Stimulated activated CD8-positive, alpha-beta memory T cell treated with anti-CD3 and anti-CD28 coated beads, Interleukin-15, amount 100 ng/mL, for 24 hours (primary cell): ENCODE measurements at places on chromosomes 2 and 18.

- no peak for DNase-seq
These were observed 212.2 kb upstream of the THUMPD2 start for GRCh38 chr2:39991298-39991697.

DNA sequence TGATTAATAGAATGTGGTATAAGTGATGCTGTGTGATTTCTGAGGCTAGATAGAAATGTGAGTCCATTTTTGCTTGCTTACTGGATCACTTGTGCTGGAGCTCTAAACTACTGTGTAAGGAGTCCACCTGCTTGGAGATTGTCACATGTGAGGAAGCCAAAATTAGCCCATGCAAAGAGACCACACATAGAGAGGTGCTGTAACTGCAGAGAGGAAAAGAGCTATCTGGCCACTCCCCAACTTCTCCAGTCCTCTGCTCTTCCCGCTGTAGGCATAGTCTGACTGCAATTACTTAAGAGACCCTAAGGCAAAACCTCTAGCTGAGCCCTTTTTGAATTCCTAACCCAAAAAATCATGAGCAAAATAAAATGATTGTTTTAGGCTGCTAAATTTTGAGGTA is 120.6 kb upstream of the FBXO11 start:
- no peak for DNase-seq

DNA sequence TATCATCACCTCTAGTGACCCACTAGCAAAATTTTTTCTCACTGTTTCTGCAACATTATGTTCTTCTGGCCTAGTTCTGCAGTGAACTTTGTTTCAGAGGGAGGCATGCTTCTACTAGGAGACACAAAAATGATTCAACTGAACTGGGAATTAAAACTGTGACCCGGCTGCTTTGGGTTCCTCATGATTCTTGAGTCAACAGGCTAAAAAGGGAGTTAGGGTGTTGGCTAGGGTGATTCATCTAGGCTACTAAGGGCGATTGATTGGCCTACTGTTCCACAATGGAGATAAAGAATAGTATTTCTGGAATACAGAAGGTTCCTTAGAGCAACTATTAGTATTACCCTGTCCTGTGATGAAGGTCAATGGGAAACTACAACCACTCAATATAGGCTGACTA is 179.5 kb downstream of the PPP1R1C start:
- DNase-seq: no peak

GRCh38 chr2:115199966-115200365 is 757.5 kb downstream of the DPP10 start:
- DNase-seq: no peak

DNA sequence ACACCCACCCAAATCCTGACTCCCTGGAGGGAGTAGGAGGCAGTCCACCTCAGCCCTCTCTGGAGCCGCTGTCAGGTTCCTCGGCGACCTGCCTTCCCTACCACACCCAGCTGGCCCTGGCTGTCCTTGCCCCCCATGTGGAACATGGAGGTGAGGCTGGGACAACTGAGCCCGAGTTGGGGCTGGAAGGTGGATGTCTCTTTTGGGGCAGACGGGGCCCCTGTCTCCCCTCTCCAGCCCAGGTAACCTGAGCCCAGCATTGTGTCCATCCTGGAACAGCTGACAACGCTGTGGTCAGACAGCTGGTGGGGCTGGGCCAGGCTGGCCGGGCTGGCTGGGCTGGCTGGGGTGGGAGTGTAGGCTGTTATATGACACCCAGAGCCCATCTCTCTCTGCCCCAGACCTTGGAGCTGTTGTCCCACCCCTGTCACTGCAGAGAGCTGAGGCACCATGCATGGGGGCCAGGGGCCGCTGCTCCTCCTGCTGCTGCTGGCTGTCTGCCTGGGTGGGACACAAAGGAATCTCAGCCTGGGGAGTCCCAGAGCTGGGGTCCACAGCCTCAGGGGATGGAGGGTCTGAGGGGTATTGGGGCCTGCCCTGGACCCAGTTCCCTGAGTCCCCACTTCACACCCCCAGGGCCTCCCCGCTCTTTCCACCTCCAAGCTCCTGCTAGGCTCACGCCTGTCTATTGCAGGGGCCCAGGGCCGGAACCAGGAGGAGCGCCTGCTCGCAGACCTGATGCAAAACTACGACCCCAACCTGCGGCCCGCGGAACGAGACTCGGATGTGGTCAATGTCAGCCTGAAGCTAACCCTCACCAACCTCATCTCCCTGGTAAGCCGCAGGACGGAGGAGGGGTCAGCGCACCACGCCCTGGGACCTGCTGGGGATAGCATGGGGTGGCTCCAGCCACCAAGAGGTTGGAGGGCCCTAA is at the start of gene CHRNG:
TSS of gene CHRNG (plus strand) at position 395 of the 934 bp plus-strand sequence. CDS start at position 451, 56 bp downstream.
- DNase-seq: no peak

DNA sequence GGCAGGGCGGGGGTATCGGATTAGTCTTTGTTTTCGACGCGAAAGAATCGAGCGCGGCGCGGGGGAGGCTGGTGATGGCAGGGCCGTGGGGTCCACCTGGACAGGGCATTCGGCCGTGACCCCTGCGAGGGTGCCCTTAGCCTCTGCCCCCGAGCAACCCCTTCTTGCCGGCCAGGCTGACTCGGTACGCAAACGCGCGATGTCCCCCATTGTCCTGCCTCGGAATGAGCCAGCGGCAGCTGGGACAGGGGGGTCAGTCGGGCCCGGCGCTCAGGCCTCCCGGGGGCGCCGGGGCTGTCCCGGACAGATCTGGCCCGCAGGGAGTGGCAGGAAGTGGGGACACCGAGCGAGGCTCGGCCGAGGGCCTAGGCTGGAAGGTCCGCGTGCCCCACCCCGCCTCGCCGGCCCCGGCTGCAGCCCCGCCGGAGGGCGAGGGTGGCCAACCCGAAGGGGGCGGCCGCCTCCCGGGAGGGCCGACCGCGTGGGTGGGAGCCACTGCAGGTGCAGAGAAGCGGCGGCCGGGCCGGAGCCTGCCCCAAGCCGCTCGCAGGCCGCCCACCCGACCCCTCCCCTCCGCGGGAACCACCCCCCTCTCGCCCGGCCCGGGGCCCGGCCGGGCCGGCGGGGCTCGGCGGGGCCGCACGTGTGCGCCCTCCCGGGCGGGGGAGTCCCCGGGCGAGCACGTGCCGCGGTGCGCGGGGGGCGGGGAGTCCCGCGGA is at the start of gene TET3:
TSS of gene TET3 (plus strand) at position 708 of the 719 bp plus-strand sequence. CDS start 1,494 bp downstream, outside the sequence.
- DNase-seq: peak; percentile 45

GRCh38 chr2:112121682-112122254 is 16.4 kb upstream of the FBLN7 start:
- DNase-seq: no peak

DNA sequence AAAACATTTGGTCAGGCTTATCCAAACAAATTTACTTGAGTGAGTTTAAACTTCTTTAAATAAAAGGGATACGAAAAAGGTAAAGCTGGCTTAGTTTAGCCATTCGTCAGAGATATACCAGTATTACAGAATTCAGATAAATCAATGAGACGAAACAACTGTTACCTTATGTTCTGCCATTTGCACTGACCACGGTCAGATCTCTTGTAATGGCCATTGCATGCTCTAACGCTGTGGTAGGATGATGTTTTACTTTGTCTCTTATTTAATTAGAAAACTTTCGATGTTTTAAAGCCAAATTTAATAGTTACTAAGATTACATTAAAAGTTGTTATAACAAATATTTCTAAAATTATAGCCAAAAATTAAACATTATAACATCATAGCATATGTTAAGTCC is 1.5 kb downstream of the C18orf54 start:
- no peak for DNase-seq

- no peak for DNase-seq
These were observed 676 bp downstream of the KLHL23 start for GRCh38 chr2:169734169-169734847.

DNA sequence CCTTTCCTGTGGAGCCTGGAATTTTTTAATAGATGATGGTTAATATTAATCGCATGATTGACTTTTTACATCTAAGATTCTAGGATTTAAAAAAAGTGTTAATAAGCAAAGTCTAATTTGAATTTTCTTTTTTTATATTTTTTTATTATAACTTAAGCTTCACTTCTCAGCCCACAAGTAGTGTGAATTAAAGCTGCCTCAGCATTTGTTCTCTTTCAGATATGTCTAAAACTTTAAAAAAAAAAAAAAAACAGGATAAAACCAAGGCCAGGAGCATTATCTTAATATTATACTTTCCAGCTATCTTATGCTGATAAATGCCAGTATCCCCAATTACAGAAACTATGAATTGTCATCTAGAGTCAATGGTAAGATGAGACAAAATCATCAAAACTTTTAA is 109.7 kb downstream of the CD226 start:
- no peak for DNase-seq

GRCh38 chr2:48714245-48714644 is 41.3 kb downstream of the LHCGR start:
- no peak for DNase-seq

- DNase-seq: no peak
These were observed 744.3 kb upstream of the ACVR2A start for GRCh38 chr2:147100406-147101035.

DNA sequence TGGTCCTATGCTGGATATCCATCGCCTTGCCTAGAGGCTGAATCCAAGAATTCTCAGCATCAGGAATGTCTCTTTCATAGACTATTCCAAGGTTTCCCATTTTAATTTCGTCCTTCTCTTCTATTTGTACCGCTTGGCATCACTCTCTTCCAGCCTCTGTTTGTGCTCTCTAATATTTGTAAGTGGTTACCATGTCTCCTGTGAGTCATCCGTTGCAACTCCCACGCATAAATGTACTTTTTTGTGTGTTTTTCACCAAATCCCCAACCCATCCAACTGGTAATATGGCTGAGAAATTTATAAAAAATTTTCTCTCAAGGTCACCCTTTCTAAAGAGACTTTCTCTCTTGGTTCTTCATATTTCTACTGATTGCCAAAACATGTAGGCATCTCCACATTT is 21.8 kb downstream of the COLEC12 start:
- no peak for DNase-seq

DNA sequence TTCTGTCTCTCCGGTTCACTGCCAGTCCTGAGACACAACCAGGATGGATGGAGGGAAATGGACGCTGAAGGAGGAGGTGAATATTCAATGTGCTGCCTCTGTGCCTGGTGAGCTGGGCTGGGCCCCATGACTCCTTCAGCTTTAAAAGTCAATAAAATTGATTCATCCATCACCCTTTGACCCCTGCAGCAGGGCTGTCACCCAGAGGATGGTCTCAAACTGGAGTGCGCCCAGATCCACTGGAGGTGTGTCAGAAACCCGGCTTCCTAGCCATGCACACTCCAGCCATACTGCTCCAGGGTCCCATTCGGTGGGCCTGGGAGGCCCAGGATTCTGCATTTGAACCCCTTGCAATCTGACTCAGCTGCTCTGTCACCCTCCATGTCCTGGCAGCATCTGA is 94.1 kb upstream of the BOD1L2 start:
- no peak for DNase-seq

- DNase-seq: no peak
These were observed at the start of gene SULT1C2 for GRCh38 chr2:108288534-108289106. TSS of gene SULT1C2 (plus strand) at chr2:108288895. CDS start at chr2:108293668, 4,773 bp downstream.

DNA sequence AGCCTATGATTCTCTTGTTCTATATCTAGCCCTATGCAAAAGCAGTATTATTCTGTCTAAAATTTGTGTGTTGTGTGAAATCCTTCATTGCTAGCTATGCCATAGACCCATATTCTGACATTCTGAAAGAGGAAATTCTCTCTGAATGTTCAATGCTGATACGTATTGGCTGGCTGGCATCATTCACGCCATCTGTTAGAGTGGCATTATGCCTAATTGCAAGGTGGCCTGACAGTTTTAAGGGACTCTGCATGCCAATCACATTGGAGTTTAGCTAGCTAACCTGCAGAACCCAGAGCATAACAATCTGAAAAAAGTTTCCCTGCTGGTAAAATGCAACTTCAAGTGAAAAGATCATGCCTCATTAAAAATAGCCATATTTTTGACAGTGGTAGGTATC is 316.0 kb downstream of the SOX11 start:
- DNase-seq: no peak

DNA sequence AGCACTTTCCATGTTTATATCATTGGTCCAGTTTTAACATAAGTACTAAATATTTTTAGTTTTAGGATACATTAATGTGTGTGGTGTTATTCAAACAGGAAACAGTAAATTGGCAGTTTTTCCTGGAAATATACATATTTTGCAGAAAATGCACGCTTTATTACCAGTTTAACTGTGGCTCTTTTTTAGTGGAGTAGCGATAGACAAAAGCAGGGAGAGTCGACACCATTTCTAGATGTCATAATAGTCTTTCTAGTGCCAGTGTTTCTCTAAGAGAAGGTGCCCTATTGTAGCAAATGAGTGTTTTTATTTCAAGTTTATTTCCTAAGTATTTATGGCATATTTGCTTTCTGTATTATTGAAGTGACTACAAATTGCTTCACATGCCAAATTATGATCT is 9.1 kb upstream of the SLC35G4 start:
- no peak for DNase-seq

GRCh38 chr2:241248897-241249296 is 60.4 kb downstream of the ANO7 start:
- no peak for DNase-seq

DNA sequence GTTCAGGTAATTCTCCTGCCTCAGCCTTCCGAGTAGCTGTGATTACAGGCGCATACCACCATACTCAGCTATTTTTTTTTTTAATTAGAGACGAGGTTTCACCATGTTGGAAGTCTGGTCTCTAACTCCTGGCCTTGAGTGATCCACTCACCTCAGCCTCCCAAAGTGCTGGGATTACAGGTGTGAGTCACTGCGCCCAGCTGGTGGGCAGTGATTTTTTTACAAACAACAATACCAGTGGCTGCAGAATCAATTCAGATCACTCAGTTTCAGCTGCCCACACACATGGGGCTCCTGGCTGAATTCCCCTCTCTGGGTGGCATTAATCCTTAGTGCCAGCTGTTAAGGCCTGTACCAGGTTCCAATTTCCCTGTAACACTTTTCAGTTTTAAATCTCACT is 13.3 kb upstream of the CYRIA start:
- no peak for DNase-seq

- no peak for DNase-seq
These were observed 101.1 kb downstream of the CTIF start for GRCh38 chr18:48639772-48640432.

DNA sequence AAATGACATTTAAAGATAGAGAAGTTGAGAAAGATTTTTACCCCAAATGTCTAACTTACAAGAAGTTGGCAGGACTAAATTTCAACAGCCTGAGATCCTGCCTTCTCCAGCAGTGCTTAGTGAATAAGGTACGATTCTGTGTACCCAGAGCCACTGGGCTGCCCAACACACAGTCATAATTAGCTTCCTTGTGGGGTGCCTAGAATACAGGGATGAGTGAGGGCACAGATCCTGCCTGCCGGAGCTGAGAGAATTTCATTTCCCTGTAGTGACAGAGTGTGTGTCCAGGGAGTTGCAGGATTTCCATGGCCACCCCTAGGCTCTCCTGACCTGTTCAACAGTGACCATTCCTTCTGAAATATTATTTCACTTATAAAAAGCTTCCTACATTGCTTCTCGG is 27.0 kb downstream of the GREB1 start:
- no peak for DNase-seq

GRCh38 chr2:101197215-101197745 is 46.1 kb upstream of the TBC1D8 start:
- no peak for DNase-seq
